ENCODE measurements at places on chromosomes 16 and 17.

- no peak for DNase-seq
Measured at GRCh38 chr17:16439811-16440351, 24.5 kb downstream of the TRPV2 start.

DNA sequence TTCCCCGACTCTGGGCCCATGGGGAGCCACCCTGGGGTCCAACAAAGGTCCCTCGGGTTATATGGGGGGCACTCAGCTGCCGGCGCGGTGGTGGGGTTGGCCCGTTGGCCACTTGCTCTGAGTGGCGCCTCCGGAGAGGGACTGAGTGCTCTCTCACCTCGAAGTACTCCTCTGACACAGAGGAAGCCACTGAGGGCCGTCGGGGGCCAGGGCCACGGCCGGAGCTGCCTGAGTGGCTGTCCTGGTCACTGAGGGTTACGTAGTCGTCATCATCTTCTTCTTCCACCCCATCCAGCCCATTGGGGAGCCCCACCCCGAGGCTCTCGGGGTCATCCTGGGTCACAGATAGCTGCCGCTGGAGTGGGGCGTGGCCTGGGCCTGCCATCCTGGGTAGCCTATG is 25.7 kb downstream of the SLC5A10 start:
- DNase-seq, result no peak

- no peak for DNase-seq
Measured at GRCh38 chr17:3744014-3744413, 20.3 kb downstream of the HASPIN start.

DNA sequence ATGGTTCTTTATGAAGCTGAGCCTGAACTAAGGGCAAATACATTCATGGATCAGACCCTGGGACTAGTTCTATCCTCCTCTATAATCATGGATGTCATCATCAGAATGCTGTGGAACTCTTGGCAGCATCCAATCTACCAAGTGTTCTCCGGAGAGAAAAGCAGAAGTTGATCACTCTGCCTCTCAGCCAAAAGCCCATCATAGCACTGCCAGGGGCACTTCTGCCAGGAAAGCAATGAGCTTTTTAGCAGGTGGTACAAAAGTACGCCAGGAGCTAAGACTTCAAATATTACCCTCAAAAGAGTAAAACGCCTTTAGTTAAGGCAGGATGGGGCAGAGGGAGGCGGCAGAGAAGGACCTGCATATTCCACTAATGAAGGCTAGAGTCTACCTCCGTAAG is 279.0 kb downstream of the SLC39A11 start:
- DNase-seq, result no peak

DNA sequence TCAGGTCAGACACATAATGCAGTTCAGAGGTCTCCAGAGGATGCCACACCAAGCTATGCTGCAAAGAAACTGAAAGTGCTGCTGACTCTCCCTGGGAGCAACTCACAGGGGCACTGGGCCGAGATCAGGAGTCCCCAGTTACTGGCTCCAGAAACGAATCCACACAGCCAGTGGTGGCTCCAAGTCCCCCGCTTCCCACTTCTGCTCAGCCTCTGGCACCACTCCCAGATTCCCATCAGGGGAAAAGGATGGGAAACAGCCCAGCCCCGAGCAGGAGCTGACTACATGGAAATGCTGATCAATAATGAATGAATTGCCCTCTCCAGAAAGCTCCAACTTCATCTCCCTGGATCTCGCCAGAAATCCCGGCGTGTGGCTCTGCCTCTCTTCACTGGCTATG is 62.3 kb upstream of the CDH5 start:
- DNase-seq, result no peak
